OCI-LY7 (cell line): ENCODE measurements at places on chromosomes 5 and 9. TPM values are rescaled to one million over a fixed set of nuclear protein-coding genes. Genes with fewer than 3 reads are reported as not detected.

Gene RMI1
- 44.3 and 46.2 TPM in 2 replicates for total RNA-seq

Gene TRPM3
- not detected in 2 replicates for total RNA-seq

Gene LPAR1
- not detected in 2 replicates for total RNA-seq

Gene SPAG8
- total RNA-seq: 3.6 and 5.1 TPM in 2 replicates

Gene ATP10B
- total RNA-seq: not detected in 2 replicates

Gene PCDHGA5
- total RNA-seq: 4.6 and 4.9 TPM in 2 replicates

Gene PCDHGA2
- total RNA-seq: 0.74 and 1.1 TPM in 2 replicates

Gene PTPN3
- not detected in 2 replicates for total RNA-seq

Gene PGM5
- total RNA-seq: not detected in 2 replicates

Gene C8G
- 2.1 and 2.2 TPM in 2 replicates for total RNA-seq

Gene DRD1
- total RNA-seq: not detected in 2 replicates

DNA sequence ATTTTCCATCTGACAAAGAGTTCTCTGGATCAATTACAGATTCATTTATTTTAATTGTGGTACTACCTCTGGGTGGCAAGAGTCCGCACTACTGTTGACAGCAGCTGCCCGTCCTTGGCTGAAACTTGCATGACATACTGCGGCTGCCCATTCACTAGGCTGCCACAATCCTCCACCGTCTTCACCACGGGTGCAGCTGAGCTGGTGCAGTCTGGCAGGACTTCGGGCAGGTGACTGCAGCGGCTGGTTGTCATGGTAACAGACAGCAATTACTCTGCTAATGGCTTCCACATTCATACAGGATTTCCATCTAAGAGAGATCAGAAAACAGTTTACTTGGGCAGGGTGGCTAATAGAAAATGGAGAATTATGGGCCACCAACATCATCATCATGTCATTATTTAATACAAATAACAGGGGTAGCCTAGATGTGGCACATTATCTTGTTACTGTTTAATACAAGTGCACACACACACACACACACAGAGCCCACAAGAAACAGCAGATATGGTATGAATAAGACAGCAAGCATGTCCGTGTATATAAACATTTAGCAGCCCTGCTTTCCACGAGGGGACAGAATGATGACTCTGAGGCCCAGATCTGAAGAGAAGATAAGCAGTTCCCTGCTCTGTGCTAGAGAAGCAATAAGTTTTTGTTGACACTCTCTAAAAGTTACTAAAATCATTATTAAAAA lies 112.3 kb downstream of the MARCHF3 start:
- no peak for DNase-seq

- no peak for DNase-seq
These were observed 34.1 kb upstream of the PLPP1 start for GRCh38 chr5:55568654-55569512.

GRCh38 chr9:138064547-138064946 lies 187.0 kb downstream of the CACNA1B start:
- no peak for DNase-seq

DNA sequence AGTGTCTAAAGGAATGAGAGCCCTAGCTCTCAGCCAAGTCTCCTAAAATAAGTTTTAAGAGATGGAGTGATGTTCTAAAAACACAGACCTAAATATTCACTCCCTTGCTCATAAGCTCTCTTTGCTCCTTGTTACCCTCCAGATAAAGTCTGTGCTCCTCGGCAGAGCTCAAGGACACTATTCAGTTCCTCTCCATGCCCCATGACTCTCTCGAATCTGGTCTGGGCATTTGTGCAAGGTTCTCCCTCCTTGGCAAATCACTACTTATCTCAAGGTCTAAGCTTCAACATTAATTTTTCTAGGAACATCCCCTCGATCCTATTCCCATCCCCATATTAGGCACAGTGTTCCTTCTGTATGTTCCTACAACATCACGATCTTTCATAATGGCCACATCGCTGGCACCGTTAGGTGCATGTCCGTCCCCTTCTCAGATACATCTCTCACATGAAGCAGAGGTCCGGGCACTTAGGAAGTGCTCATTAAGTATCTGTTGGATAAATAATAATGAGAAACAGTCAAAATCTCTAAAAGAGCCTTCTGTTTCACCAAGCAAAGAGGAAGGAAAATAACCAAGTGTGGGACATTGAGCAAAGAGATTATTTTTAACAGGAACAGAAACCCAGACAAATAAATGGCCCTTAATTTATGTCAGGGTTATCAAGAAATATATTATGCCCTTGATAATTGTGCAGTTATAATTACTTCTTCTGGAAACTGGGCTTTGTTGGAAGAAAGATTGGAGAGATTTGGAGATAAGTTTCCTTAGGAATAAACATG lies 85.9 kb upstream of the HTR4 start:
- DNase-seq: no peak

DNA sequence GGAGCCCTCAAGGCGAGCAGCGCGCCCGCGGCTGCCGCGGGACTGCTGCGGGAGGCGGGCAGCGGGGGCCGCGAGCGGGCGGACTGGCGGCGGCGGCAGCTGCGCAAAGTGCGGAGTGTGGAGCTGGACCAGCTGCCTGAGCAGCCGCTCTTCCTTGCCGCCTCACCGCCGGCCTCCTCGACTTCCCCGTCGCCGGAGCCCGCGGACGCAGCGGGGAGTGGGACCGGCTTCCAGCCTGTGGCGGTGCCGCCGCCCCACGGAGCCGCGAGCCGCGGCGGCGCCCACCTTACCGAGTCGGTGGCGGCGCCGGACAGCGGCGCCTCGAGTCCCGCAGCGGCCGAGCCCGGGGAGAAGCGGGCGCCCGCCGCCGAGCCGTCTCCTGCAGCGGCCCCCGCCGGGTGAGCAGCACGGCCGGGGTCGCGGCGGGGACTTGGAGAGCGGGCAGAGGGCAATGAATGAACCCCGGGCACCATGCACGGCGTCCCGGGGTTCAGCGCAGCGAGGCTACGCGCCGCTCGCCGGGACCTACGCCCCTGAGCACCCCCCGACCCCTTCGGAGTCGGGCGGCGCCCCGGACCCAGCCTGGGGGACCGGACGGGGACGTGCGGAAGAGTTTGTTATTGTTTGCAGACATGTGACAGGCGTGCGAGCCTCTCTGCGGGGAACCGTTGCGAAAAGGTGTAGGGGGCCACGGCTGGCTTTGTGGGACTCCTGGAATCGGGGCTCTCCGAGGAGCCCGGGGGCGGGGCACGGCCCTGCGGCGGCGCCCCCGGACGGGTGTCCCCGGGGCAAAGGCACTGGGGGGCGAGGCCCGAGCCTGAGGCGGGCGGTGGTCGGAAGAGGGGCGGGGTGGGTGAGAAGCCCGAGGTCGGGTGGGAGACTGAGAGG lies 553 bp downstream of the MAP3K1 start:
- peak; percentile 70 for DNase-seq

- DNase-seq: no peak
These were observed 149.7 kb upstream of the RASGRF2 start for GRCh38 chr5:80810425-80810824.

GRCh38 chr9:134301387-134302129 lies 24.7 kb upstream of the RXRA start:
- no peak for DNase-seq

- DNase-seq: no peak
These were observed 146.9 kb upstream of the GNA14 start for GRCh38 chr9:77794985-77795384.

GRCh38 chr5:126450346-126450745 lies 27.1 kb downstream of the GRAMD2B start:
- no peak for DNase-seq

- peak; percentile 39 for DNase-seq
These were observed 289.4 kb upstream of the DAB2 start for GRCh38 chr5:39714036-39714698.

DNA sequence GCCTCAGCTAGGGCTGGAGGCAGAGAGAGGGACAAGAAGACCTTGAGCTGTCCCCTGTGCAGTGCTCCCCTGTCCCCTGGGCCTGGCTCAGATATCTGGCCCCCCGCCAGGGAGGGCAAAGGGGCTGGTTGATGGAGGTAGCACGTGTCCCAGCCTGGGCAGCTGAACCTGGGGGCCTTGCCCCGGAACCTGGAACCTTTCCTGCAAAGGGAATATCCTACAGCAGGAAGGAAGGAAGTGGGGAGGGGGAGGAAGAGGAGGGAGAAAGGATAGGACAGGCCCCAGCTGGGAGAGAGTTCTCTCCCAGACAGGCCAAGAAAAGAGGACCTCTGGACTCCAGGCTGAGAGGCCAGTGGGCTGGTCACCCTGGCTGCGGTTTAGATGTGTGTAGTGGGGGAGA lies 27.6 kb upstream of the PSD2 start:
- DNase-seq: no peak

- no peak for DNase-seq
These were observed 671 bp downstream of the LRRC26 start for GRCh38 chr9:137168904-137169856.

DNA sequence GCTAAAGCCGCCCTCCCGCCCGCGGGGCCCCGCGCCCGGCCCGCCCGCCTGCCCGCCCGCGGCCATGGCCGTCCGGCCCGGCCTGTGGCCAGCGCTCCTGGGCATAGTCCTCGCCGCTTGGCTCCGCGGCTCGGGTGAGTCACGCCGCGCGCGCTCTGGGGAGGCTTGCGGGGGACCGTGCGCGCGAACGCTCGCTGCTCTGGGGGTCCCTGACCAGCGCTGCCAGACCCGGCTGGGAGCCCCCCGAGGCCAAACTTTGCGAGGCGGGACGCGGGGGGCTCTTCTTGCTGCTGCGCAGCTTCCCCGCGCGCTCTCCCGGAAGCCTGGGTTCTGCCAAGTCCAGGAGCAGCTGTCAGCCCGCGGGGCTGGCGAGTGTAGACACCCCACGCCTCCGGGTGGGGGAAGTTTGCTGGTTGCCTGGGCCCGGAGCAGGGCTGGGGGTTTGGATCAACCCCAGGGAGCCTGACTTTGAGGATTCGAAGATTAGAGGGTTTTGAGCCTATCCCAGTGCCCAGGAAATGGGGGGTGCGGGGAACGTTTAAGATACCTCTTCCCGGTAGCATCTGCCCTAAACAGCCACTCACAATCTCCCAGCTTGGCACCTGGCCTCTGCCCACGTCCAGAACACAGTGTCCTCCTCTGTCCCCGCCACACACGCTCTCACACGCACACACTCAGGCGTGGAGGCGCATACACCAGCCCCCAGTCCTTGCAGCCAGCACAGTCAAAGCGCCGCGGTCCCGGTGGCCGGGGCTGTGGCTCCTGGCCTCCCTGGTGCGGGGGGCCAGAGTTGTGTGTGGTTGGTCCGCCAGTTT lies 535 bp downstream of the UNC5A start:
- DNase-seq: no peak

DNA sequence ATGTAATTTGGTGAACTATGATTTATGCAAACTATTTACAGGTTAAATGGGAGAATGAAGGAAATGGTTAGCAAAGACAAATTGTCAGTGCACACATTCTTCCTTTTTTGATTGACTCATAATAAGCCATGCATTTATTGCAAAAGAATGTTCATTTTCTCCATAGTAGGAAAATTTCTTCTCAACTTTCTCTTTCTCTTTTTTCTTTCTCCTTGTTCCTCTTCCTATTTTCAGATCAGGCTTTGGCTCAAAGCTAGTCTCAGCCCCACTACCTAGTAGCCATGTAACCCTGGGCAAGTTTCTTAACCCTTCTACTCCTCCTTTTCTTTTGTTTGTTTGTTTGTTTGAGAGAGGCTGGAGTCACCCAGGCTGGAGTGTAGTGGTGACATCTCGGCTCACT lies 156.6 kb downstream of the PIK3R1 start:
- DNase-seq: no peak

DNA sequence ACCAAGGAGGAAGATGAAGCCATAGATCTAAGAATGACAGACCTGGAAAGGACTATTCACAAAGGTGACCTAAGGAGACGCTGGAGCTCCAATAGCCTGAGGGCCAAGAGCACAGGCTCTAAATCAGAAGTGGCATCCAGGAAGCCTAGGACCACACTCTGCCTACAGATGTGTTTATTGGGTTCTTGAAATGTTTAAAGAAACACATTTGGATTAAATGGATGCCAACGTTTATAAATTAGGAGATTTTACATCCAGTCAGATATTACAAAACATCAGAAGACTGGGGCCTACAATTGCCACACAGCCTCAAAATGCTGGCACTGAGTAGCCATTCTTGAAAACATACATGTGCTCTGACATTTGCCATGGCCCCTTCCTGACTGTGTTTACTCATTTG lies 80.9 kb downstream of the HMHB1 start:
- no peak for DNase-seq

- no peak for DNase-seq
These were observed 360.1 kb upstream of the C9orf72 start for GRCh38 chr9:27933210-27934025.

GRCh38 chr5:6791031-6791430 lies 77.8 kb downstream of the TENT4A start:
- DNase-seq: no peak

DNA sequence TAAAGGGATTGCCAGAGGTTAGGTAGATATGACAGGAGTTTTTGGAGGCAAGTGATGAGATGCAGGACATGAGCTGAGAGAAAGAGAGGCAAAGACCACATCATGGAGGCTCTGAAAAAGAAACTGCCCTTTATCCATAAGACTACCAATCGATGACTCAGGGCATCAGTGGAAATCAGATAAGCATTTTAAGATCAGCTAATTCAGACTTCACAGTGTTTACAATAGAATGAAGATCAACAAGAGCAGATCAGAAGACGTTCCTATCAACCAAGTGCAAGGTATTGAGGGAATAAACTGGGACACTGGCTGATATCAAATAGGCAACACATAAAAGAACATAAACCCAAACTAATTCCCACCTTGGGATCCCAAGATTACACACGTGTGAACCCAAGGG lies 227.2 kb downstream of the SLCO4C1 start:
- no peak for DNase-seq

DNA sequence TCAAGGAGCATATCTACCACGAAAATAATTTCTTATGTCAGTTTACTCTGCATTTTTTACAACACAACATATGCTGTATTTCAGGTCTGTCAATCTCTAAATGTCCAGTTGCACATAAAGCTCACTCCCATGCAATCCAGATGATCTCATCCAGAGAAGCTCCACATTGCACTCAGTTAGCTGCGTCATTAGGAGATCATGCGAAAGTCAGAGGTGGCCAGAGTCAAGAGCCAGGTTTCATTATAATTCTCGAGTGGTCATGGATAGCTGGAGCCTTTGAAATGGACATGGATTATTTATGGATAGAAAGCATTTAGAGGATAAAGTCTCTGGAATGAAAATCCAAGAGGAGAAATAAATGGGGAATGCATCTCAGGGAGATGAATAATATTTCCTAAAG lies 232.3 kb downstream of the GAS1 start:
- no peak for DNase-seq

- no peak for DNase-seq
These were observed 78.1 kb downstream of the HSPA4 start for GRCh38 chr5:133129950-133130349.

DNA sequence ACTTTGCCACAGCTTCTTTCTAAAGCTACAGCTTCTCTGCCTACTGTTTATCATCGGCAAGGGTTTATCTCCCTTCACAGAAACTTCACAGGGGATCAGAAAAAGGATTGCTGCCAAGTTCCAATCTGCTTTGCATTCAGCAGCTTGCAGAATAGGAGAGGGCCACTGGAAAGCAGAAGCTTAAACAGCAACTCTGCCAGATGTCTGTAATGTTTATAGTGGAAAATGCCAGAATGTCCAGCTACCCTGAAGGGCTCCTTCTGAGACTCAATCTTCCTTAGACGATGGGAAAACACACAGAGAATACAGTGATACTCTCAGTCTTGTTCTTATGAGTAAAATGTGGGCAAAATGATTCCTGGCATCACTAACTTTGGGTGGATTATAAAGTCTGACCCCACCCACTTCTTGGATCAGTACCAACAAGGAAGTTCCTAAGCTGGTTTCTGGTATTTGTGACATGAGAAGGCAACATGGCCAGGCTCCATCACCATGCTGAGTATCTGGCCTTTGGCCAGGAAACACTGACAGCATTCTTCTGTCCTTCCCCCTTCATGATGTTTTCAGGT lies 19.0 kb downstream of the STOM start:
- DNase-seq: no peak
